KG1 (cell line): ENCODE measurements at places on chromosomes 11 and 22.
A peak's percentile ranks its signal among the peaks of the same experiment; 100 is the strongest.

- DNase-seq: no peak
These were observed 25.9 kb upstream of the RAB30 start for GRCh38 chr11:83097429-83098075.

DNA sequence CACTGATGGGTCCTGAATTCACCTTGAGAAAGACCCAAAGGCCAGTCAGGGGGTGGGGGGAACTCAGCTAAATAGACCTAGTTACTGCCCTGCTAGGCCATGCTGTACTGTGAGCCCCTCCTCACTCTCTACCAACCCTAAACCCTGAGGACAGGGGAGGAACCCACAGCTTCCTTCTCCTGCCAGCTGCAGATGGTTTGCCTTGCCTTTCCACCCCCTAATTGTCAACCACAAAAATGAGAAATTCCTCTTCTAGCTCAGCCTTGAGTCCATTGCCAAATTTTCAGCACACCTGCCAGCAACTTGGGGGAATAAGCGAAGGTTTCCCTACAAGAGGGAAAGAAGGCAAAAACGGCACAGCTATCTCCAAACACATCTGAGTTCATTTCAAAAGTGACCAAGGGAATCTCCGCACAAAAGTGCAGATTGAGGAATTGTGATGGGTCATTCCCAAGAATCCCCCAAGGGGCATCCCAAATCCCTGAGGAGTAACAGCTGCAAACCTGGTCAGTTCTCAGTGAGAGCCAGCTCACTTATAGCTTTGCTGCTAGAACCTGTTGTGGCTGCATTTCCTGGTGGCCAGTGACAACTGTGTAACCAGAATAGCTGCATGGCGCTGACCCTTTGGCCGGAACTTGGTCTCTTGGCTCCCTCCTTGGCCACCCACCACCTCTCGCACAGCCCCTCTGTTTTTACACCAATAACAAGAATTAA is 2.4 kb upstream of the TTC36 start:
- peak; percentile 64 for DNase-seq

GRCh38 chr22:37368058-37368457 is 59.2 kb downstream of the ELFN2 start:
- no peak for DNase-seq

GRCh38 chr11:93895106-93895862 is 44.9 kb upstream of the VSTM5 start:
- peak; percentile 9 for DNase-seq

DNA sequence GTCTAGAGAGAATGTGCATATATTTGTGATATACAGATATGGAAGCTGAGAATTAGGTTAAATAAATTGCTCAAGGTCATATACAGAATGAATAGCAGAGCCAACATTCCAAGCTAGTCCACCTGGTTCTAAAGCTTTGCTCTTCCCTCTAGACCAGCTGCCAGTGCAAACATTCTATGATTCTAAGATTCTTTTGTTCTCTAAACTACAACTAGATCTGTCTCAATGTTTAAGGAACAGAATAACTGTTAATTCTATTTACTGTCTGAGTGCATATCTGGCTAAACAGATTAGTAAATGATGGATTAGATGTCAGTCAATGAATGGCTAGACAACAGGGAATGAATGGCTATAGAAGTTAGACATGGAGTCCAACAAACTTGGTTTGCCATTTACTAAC is 19.6 kb downstream of the KCNE3 start:
- no peak for DNase-seq

GRCh38 chr11:534396-535209 is 773 bp downstream of the HRAS start:
- DNase-seq: no peak

DNA sequence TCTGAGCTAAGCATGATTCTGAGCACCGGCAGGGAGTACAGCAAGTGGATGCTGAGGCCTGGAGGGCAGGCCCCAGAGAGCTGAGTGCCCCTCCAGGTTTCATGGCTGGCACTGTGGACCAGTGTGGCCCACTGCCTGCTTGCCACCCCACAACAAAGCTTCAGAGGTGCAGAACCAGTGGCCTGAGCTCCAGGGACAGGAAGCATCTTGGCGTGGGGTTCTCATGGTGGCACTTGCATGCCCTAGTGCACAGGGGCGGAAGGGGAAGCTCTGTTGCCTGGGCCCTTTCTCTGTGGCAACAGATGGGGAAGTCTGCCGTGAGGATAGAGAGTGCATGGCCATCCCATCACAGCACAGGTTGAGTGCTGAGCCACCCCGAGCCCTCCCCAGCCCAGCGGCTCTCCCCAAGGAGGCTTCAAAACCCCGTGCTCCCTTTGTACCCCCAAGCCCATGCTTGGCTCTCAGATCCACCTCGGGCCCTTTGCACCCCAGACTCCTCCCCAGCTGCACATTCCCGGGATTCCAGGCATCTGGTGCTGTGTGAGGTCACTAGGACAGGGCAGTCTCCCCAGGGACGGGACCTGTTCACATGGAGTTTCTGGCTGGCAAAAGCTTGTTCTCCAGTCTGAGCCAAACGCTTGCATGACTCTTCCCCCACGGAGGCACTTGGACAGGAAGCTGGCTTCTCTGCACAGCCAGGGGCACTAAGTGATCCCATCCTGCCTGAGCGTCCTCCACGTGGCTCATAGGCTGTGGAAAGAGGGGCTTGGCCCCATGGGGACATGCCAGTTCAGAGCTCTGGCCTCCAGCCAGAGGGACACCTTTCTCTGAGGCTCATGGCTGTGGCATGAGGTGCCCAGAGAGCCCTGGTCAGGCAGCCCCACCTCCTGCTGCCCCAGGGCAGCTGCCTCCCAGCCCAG is 4.2 kb downstream of the SLC25A1 start:
- DNase-seq: no peak
